ENCODE measurements at places on chromosomes 4 and X.

DNA sequence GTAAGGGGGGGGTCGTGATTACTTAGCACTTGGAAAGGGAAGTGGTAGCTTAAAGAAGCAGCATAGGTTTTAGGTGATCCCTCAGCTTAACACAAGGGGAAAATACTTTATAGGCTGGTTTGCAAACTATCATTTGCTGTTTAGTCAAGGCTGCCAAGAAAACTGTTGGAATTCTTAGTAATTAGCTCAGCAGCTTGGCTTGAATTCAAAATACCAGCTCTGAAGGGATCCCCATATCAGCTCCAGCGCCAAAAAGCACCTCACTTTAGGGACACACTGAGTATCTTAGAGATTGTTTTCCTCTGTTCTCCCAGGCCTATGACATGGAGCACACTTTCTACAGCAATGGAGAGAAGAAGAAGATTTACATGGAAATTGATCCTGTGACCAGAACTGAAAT is 8.8 kb downstream of the TNMD start:
- no peak for DNase-seq

DNA sequence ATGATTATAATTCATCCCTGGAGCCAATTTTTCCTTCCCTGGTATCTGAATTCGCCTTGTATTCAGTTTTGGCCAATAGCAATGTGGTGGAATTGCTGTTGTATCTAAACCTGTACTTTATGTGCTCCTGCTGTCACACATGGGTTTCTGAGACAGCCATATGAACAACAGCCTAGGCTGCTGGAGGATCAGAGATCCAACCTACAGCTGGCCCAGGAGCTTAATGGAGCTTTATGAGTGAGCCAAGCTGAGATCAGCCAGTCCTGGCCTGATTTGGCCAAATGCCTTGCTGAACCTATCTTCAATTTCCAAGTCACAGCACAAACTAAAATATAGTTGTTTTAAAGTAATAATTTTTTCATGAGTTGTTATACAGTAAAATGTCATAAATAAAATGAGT is 1071.5 kb downstream of the PCDH7 start:
- peak; percentile 25 for DNase-seq

GRCh38 chr4:158814636-158815330 is 46.0 kb downstream of the FNIP2 start:
- no peak for DNase-seq

DNA sequence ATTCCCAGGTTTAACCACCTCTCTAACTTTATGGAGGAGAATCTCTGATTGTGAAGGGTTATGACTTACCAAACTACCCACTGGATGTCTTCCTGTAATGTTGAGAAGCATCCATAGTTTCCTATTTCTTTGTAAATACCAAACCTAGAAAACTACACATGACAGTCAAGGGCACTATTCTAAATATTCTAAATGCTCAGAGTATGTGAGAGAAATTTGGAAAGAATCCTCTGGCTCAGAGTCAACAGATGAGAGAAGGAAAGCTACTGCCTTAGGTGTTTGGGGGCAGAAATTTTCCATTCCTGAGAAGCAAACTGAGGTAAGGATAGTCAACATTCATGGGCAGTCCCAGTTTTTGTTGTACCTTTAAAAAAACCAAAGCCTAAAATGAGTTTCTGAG is 155.8 kb downstream of the KCNIP4 start:
- DNase-seq: no peak

GRCh38 chr4:1670279-1670678 is 13.8 kb downstream of the FAM53A start:
- DNase-seq: no peak

DNA sequence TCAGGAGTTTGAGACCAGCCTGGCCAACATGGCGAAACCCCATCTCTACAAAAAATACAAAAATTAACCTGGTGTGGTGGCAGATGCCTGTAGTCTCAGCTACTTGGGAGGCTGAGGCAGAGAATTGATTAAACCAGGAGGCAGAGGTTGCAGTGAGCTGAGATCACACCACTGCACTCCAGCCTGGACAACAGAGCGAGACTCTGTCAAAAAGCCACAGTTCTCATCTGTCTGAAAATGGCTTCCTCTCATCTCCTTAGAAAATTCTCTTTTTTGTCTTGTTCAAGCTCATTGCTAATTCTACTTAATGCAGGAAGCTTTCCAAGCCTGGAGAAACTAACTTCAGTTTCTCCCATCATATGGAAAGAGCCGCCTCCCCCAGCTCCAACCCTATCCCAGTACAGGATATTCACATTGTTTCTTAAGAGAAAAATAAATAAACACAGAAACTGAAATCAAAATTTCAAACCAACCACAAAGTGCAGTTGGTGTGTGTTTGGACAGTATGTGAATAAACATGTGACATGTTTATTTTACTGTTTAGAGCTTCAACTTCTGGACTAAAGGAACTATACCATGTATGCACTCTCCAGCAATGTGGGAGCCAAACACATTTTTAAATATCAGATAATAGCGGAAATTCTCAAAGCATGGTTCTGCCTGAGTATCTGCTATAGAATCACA is 55.0 kb upstream of the GAB1 start:
- peak; percentile 64 for DNase-seq

GRCh38 chr4:40621229-40621591 is 8.5 kb downstream of the RBM47 start:
- DNase-seq: no peak

DNA sequence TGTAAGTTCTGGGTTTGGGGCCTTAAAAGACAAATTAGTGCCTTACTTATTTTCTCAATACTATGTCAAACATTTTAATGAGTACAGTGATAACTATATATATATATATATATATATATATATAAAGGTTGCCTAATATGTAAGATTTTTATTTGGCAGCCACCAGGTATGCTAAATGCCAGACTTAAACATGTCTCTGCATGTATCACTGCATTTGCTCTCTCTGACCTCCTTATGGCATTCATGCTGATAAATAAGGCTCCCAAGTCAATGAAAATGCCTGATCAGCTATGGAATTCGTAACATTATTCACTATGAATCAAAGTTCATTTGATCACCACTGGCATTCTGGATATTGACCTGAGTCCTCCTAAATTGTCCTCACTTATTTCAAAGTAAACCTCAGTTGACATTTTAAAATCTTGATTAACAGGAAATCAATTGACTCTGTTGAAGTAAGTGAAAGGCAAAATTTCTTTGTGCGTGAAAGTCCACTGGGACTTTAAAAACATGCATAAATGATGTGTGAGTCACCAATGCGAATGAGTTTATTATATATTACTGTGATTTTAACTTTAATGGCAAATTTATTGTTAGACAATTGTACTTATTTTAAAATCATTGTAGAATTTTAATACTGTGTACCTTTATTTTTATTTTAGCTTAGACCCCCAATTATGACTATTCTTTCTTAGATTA is 29.2 kb upstream of the AREG start:
- no peak for DNase-seq

DNA sequence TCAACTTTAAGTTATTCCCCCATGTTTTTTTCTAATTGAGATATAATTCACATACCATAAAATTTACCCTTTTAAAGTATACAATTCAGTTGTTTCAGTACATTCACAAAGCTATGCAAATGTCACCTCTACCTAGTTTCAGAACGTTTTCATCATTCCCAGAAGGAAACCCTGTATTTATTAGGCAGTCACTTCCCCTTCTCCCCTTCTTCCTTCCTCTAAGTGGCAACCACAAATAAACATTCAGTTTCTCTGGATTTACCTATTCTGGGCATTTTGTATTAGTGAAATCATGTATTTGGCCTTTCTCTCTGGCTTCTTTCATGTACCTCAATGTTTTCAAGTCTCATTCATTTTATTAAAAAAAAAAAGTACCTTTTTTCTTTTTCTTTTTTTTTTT is 101.9 kb downstream of the TET2 start:
- no peak for DNase-seq

DNA sequence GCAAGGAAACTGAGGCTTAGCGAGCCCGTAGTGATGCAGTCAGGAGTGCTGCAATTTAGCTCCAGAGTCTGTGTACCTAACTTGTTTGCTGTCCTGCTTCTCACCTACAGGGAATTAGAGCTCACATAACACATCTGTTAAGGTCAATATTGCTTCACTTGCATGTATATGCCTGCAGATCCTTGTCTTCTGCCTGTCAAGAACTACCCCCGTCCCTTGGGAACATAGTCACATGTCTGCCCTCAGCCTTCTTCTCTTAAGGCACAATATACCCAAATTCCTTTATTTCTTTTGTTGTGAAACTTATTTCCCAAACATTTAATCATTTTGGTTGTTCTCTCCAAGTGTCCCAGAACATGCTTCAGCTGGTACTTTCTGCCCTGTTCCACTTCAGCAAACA is 103.3 kb upstream of the LEF1 start:
- no peak for DNase-seq

DNA sequence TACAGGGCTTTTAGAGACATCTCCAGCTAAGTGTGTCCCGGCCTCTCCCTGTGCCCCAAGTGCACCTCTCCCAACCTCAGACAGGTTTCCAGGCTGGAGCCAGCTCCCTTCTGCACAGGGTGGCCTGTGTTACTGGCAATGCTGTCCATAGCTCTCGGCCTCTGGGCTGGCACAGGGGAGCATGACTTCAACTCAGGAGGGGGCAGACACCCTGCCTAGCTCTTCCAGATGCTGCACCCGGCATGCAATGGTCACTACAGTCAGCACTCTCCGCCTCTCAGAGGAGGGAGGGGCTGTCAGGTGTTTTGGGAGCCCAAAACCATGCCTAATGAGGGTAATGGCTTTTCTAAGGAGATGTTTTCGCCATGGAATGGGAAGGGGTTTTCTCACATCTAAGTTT is 2.4 kb upstream of the IRAK1 start:
- no peak for DNase-seq

GRCh38 chrX:8049827-8050226 is 121.2 kb downstream of the VCX2 start:
- peak; percentile 57 for DNase-seq

DNA sequence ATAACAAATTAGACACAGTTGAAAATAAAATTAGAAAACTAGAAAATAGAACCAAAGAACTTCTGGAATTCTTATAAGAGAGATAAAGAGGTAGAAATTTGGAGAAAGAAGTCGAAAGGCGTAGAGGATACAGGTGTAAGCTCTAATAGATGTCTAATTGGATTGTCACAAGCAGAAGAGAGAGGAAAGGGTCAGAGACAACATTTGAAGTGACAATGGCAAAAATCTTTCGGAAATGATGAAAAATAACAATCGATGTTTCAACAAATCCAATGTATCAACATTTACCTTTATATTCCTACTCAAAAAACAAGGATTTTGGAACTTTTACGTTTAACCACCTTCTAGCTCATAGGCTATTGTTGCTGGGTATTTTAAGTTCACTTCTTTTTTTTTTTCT is 3.8 kb downstream of the CXCL8 start:
- DNase-seq: no peak

- DNase-seq: peak; percentile 81
Measured at GRCh38 chrX:20530406-20530921, 263.8 kb upstream of the RPS6KA3 start.

GRCh38 chr4:8914461-8915171 is 43.0 kb upstream of the HMX1 start:
- DNase-seq: no peak

- no peak for DNase-seq
Measured at GRCh38 chr4:15930314-15930713, 8.2 kb downstream of the FGFBP1 start.

- DNase-seq: no peak
Measured at GRCh38 chr4:177427192-177427591, 15.0 kb downstream of the AGA start.

DNA sequence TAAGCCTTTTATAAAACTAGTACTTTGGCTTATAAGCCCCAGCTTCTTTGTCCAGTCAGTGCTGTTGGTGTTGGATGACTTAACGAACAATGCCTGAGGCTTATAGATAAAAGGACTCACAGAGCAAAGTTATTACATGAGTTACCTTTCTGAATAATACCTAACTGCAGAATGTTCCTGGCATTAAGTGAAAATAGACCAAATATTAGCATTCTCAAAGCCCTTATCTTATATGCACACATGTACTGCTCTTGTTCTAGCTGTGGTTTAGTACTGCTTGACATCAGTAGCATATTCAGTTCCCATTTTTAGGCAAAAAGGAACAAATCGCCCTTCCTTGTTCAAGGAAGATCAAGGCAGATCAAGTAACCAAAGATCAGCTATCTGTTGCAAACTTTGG is 131.6 kb downstream of the ZNF330 start:
- DNase-seq: no peak

DNA sequence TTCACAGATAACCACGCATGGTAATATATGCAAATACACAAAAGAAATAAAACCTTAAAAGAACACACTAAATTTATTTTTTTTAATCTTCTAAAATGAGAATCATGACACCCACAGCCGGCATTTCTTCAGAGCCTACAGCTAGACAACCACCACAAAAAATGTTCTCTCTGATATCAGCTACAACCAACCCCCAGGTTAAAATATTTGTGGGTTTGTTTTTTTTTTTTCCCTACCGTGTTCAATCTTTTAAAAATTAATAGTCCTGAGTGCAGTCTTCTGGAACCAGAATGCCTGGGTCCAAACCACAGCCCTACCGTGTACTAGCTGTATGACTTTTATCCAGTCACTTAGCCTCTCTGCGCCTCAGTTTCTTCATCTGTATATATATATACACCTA is 36.0 kb downstream of the MAML3 start:
- DNase-seq: no peak

DNA sequence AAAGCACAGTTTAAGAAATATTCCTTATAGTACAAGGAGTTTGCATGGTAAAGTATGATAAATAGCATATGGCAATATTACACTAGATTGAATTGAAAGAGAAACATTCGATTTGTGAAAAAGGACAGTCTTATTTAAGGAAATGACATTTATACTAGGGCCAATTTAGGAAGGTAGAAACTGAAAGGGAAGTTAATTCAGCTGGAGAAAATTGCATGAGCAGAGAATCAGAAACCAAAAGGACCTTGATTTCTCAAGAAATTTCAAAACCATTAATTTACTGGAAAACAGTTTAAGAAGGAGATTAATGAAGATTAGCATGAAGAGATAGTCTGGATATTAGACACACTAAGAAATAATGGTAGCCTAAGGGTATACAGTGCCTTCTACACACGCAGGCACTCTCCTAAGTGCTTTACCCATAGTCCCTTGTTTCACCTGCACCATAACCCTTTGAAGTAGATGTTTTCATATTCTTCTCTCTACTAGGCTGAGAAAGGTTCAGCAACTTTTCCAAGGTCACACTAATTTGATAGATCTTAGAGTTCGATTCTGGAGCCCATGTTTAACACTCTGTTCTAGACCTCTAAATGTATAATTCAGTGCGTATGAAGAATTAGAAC is 259.1 kb upstream of the SLIT2 start:
- no peak for DNase-seq

Data from tongue (tissue), 3 donors.